ENCODE measurements at places on chromosomes 4 and X.

GRCh38 chr4:38582889-38583470, 81.0 kb upstream of the KLF3 start:
- DNase-seq = no peak

DNA sequence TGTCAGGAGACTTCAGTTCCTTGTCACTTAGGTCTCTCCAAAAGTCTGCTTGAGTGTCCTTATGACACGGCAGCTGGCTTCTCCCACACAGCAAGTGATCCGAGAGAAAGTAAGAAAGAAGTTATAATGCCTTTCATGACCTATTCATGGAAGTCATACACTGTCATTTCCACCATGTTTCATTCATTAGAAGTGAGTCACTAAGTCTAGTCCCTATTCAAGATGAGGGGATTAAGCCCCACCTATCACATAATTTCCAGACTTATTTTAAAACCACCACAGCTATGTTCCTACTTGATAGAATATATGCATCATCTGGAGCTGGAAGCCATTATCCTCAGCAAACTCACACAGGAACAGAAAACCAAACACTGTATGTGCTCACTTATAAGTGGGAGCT, 25.2 kb upstream of the COL25A1 start:
- DNase-seq = no peak

GRCh38 chr4:101794806-101795205, 4.3 kb downstream of the BANK1 start:
- no peak for DNase-seq

- DNase-seq = no peak
Observed at GRCh38 chrX:120140293-120140981, 18.0 kb upstream of the RHOXF2 start.

DNA sequence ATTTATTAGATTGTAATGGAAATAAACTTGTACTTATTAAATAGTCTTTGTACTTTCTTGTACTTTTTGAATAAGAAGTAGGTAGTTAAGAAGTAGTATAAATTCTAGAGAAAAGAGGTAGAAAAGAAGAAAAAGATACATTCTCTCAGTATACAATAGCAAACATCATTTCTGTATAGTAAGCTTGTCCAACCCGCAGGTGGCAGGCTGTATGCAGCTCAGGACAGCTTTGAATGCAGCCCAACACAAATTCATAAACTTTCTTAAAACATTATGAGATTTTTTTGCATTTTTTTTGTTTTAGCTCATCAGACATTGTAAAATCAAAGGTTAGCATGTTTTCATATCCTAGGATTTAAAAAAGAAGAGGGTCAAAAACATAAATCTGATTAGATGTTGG, 441.6 kb downstream of the DTHD1 start:
- no peak for DNase-seq

GRCh38 chrX:39911278-39911897, 186.4 kb downstream of the BCOR start:
- no peak for DNase-seq

DNA sequence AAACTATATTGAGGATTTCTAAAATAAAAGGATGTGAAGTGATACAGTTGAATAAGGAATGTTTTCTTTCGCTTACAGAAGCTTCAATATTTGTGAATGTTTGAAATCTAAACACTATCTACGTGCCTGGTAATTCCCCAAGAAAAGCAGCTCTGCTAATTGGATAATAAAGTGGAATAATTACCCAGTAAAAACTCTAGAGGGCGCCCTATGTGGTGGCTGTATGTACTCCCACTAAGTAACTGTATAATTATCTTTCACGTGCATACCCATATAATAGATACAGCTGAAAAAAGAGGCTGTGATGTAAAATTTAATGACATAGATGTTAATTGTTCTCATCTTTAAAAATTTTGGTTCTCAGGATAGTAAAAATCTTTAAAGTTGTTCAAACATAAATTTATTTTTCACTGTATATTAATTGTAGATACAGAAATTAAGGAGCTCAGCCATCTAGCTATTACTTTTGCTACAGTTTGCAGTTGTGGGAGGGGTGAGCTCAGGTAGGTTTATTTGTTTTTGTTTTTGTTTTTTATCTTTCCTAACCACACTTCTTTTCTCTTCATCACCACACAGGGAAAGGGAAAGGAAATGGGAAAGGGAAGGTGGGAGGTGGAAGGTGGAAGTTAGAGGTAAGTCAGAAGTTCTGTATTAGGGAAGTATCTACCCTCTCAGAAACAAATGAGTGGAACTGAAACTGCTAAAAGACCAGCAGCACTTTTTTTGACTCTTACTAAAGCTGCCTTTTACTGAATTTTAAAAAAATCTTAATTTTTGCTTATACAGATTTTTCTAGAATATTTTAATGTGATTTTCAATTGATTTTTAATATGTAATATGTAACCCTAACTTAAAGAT, 151.7 kb upstream of the RPS6KA6 start:
- DNase-seq = no peak

DNA sequence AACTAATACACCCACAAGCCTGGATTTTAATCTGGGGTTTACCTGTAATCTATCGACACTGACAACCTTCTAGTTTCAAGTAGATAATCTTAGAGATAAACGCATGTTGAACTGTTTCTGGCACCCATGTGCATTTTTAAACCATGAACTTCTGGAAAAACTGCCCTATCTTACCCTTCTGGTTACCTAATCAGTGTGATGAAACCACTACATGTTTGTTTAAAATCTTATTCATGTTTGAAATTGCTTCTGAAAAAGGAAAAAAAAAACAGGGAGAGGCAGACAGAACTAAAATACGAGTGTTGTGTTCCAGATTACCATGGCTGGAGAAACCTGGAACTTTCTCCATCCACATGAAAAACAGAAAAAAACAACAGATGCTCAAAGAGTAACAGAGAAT, 139.3 kb downstream of the MID1IP1 start:
- DNase-seq = no peak

GRCh38 chr4:23966725-23967124, 76.9 kb upstream of the PPARGC1A start:
- no peak for DNase-seq

DNA sequence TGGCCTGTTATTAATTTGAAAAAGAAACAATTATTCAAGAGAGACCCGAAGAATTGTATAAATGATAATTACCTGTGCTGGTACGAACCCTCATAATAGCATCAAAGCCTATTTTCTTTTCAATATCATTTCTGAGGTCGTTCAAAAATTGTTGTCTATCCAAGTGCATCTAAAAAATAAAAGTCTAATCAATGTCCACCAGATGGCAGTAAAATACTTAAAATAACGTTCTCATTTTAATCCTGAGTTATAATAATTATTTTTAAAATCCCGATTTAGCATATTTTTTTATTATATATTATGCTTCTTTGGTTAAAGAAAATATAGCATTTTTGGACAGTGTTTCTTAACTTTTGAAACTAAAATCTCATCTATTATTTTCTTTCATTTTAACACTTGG, 55.7 kb downstream of the METTL14 start:
- DNase-seq = no peak

Measured in stimulated activated CD8-positive, alpha-beta memory T cell treated with anti-CD3 and anti-CD28 coated beads, Interleukin-7, amount 100 ng/mL, for 24 hours (primary cell).